ENCODE measurements at places on chromosomes 1 and 21.

GRCh38 chr21:42653231-42654061 is at the start of gene PDE9A:
PDE9A (plus strand) TSS chr21:42653621; CDS start chr21:42653815, 194 bp downstream.
- peak; percentile 61 for DNase-seq

- no peak for DNase-seq
Measured at GRCh38 chr1:203072911-203073310, 12.9 kb downstream of the MYOG start.

GRCh38 chr1:32334864-32335534 is 1.0 kb downstream of the MARCKSL1 start:
- peak; percentile 47 for DNase-seq

GRCh38 chr1:54795356-54795665 is 5.8 kb downstream of the TTC22 start:
- DNase-seq: no peak

- DNase-seq: no peak
Measured at GRCh38 chr1:179200586-179200985, 28.9 kb downstream of the ABL2 start.

DNA sequence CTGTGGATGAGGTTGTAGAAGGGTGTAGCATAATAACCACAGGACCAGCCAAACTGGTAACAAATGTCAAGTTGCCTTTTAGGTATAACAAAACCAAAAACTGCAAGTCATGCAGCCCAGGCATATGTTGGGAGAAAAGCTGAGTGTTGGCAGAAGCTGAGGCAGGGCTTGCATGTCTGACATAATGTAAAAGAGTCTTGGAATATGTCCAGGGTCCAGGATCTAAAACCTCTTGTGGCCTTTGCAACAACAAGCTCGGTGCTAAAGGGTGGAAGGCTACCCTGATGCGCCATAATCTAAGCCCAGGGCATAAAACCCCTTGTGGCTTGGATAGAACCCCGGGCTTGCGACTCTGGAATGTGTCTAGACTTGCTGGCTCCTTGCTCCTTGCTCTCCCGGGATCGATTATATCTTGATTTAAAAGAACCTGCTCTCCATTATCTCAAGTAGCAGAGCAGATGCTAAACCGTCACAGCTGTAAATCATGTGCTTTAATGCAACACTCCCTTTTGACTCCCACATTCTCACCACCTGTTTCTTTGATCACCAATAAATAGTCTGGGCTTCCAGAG is 26.5 kb upstream of the SLC35A3 start:
- DNase-seq: no peak

Measured in mesothelial cell of epicardium (in vitro differentiated cells).